HS-5 (cell line): ENCODE measurements at places on chromosomes 16 and 17.

GRCh38 chr17:58344791-58345157 lies 7.2 kb downstream of the SUPT4H1 start:
- no peak for DNase-seq

GRCh38 chr17:77182205-77183172 lies 41.7 kb downstream of the SEC14L1 start:
- no peak for DNase-seq

DNA sequence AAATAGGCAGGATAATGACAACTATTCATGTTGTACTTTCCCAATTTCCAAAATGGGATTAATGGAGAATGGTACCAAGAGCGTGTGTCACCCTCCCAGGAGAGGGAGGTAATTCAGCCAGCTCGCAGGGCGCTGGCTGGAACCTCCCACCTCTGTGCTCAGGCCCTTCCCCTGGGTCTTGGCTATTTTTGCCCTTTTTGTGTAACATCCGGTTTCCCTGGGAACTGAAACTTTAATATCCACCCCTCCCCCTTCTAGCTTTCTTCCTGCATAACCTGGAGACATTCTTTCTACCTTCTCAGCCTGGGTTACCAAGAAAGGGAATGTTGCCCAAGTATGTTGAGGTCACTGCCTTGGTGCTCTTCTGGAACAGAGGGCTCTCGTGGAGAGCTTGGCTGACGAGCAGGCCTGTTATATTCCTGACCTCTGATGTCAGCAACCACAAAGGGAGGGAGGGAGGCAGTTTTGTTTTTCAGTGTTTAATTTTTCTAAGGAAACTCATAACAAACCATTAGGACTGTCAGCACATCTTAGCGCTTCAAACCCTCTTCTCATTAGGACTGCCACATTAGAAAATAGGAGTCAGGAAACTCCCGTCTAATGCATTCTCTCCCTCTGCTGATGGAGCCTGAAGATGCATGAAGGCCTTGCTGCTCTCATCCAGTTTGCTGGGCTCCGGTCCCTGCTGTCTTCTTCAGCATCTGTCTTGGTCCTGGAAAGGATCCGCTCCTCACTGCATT lies 25.6 kb downstream of the ITGB3 start:
- peak; percentile 95 for DNase-seq

DNA sequence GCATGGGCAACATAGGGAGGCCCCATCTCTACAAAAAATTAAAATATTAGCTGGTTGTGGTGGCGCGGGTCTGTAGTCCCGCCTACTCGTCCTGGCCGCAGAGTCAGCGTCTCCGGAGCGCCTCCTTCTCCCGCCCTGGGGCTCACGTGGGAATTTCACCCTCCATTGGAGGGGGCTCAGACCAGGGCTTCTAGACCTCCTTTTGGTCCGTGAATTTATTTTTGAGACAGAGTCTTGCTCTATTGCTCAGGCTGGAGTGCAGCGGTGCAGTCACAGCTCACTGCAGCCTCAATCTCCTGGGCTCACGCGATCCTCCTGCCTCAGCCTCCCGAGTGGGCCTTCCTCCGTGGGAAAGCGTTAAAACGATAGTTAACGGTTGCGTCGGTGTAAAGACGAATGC lies 394 bp upstream of the NME4 start:
- no peak for DNase-seq

- no peak for DNase-seq
Observed at GRCh38 chr16:7051591-7052349, 280.9 kb upstream of the RBFOX1 start.
